ENCODE measurements at places on chromosomes 7 and 10.

GRCh38 chr10:119139464-119140067 lies 25.9 kb downstream of the SFXN4 start:
- no peak for DNase-seq

- DNase-seq = no peak
Measured at GRCh38 chr7:103857435-103857834, 132.0 kb downstream of the RELN start.

- no peak for DNase-seq
Measured at GRCh38 chr7:93185303-93186027, 37.3 kb upstream of the SAMD9L start.

DNA sequence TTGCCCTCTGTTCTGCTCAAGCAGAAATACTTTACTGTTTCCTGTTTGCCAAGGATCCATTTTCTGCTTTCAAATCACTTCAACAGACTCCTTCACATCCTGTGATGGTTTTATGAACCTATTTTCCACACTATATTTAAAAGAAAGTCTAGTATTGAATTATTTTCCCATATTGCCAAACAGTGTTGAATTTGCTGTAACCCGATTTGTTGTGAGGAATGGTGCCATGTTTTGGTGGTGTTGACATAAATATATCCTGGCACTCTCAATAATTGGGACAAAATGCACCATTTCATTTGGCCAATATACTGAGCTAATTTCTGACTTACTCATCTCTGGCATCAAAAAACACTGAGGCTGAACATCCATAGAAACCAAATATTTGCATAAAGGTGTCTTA lies 615.4 kb upstream of the SEMA3D start:
- DNase-seq = no peak

Data from amniotic stem cell (primary cell).